ENCODE measurements at places on chromosomes 4 and X. TPM values are rescaled to one million over a fixed set of nuclear protein-coding genes. Genes with fewer than 3 reads are reported as not detected.

- H3K4me3 ChIP-seq, result no peak overlapping the region
- no peak for DNase-seq
- H3K36me3 ChIP-seq, result no peaks in the 10 kb centered on the region
Measured at GRCh38 chrX:108309144-108309543, 129.1 kb downstream of the COL4A6 start.

GRCh38 chr4:113335746-113336145 lies 286.3 kb downstream of the ANK2 start:
- no peak for DNase-seq
- H3K36me3 ChIP-seq, result no peaks in the 10 kb centered on the region
- H3K27me3 ChIP-seq, result peaks cover 2% of the 10 kb centered on the region
- H3K4me1 ChIP-seq, result no peaks in the 10 kb centered on the region
- H3K4me3 ChIP-seq, result no peak overlapping the region

PPEF2 gene
- total RNA-seq, result 0.23 TPM

DNA sequence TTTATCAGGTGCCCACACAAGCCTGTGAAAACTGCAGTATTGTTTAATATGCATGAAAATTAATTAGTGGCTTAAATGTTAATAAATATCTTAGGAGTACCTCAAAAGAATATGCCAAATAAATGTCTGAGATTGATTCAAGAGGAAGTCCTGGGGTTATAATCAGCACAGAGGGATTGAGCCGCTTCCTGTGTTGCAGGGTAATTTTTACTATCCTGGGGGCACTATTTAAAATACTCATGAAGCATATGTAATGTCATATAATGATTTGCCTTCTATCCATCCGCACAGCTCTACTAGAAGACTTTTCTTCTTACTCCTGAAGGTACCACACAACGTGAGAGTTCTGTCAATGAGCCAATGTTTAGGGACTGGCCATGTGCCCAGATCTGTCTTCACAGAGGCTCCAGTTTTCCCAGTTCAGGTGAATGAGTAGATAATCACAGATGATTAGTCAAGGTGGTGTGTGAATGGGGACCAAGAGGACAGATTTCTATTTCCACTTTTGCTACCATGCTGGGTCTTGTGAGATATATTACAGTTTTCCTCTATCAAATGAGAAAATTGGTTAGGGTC lies 233.3 kb downstream of the USP46 start:
- no peaks in the 10 kb centered on the region for H3K36me3 ChIP-seq
- no peak overlapping the region for H3K4me3 ChIP-seq
- no peak for DNase-seq
- H3K27ac ChIP-seq, result no peak overlapping the region

- H3K36me3 ChIP-seq, result no peaks in the 10 kb centered on the region
- no peaks in the 10 kb centered on the region for H3K27me3 ChIP-seq
Measured at GRCh38 chrX:68676335-68676734, 28.9 kb downstream of the STARD8 start.

GRCh38 chrX:132748909-132749308 lies 209.5 kb downstream of the HS6ST2 start:
- H3K27me3 ChIP-seq, result no peaks in the 10 kb centered on the region
- H3K36me3 ChIP-seq, result no peaks in the 10 kb centered on the region
- H3K27ac ChIP-seq, result no peak overlapping the region
- H3K4me3 ChIP-seq, result no peak overlapping the region
- H3K4me1 ChIP-seq, result peaks cover 11% of the 10 kb centered on the region
- no peak for DNase-seq

SERTM2 gene
- total RNA-seq, result not detected

DNA sequence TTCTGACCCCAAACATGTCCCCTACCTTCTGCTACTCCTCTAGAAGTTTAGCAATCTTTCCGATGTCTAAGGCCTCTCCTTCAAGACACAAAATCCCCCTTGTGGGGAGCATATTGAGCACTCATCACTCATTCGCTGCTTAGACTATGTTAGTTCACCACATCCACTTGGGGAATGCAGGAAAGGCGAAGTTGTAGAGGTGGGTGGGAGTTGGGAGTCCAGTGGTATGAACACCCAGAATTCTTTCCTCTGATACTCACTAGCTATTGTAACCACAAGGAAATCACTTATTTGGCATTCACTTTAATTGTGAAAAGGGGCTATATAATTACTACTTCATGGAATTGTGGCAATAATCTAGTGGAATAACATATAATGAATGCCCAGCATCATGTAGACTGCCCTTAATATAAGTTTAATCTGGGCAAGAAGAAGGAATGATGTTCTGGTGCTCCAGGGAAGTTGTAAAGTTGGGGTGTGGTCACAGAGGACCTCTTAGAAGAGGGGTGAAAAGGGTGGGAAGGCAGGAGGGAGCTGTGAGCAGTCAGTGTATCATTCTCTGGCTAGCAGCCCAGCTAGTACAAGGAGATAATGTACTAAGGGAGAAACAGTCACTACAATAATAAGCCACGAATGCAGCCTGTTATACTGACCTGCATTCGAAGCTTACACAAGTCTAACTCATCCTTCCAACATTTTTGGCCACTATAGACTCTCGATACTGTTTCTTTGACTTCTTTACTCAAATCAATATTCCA lies 468.2 kb upstream of the DIPK2B start:
- no peaks in the 10 kb centered on the region for H3K4me1 ChIP-seq
- no peak overlapping the region for H3K27ac ChIP-seq
- no peaks in the 10 kb centered on the region for H3K27me3 ChIP-seq
- H3K4me3 ChIP-seq, result no peak overlapping the region
- no peaks in the 10 kb centered on the region for H3K36me3 ChIP-seq

DNA sequence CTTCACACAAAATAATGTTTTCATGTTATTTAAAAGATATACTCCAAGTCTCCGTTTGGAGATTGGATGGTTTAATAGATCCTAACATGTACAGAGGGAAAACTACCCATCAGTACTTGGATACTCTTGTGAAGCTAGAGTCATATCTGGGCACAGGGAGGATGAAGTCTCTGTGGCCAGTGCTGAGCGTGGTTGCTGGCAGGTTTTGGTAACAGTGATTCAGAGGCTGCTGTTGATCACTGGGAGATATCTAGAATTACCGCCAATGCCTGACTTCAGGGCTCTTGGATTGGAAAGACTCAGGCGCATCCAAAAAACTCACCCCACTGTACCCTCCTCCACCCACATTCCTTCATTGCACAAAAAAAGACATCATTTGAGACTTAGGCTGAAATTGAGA lies 107.2 kb upstream of the PGRMC2 start:
- no peak for DNase-seq
- H3K4me1 ChIP-seq, result no peaks in the 10 kb centered on the region
- no peak overlapping the region for H3K27ac ChIP-seq
- H3K36me3 ChIP-seq, result no peaks in the 10 kb centered on the region

TLR2 gene
- total RNA-seq, result 0.47 TPM

DNA sequence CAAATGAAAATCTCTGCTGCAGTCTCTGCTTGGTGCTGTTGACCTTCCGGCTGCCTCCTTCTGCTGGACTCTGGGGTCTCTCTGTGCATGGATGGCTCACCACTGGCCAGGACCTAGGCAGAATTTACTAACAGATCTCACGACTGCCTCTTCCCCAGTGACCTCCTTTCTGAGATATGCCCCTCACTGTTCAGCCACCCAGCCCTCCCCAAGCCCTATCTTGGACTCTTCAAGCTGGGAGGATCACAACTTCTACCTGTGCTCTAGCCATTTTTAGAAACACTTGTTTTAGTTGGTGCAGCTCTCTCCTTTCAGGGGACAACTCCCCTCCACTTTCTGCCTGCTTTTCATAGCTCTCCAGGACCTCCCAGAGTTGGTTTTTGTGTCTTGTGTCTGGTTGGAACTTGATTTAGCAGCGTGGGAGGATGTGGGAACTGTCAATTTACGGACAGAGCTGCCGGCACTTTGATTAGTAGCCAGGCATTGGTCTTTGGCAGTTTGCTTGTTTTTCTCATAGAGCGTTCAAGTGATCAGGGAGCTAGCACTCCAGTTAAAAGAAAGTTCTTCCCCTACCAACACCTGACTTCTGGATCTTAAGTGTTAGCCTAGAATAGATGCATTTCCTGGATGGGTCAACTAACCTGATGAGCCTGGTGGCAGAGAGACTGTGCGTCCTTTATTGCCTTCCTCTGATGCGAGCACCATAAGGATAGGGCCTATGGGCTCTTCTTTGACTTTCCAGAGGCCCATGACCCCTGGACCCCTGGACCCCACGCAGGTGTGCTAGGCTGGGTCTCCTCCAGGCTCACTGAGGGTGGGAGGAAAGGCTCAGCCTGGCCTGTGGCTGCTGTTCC lies 6.5 kb downstream of the RGS12 start:
- H3K27ac ChIP-seq, result no peak overlapping the region
- H3K36me3 ChIP-seq, result no peaks in the 10 kb centered on the region
- peaks cover 26% of the 10 kb centered on the region for H3K4me1 ChIP-seq
- peaks cover 53% of the 10 kb centered on the region for H3K27me3 ChIP-seq
- no peak overlapping the region for H3K4me3 ChIP-seq

TREX2 gene
- 1.1 TPM for total RNA-seq

C4orf51 gene
- not detected for total RNA-seq

DNA sequence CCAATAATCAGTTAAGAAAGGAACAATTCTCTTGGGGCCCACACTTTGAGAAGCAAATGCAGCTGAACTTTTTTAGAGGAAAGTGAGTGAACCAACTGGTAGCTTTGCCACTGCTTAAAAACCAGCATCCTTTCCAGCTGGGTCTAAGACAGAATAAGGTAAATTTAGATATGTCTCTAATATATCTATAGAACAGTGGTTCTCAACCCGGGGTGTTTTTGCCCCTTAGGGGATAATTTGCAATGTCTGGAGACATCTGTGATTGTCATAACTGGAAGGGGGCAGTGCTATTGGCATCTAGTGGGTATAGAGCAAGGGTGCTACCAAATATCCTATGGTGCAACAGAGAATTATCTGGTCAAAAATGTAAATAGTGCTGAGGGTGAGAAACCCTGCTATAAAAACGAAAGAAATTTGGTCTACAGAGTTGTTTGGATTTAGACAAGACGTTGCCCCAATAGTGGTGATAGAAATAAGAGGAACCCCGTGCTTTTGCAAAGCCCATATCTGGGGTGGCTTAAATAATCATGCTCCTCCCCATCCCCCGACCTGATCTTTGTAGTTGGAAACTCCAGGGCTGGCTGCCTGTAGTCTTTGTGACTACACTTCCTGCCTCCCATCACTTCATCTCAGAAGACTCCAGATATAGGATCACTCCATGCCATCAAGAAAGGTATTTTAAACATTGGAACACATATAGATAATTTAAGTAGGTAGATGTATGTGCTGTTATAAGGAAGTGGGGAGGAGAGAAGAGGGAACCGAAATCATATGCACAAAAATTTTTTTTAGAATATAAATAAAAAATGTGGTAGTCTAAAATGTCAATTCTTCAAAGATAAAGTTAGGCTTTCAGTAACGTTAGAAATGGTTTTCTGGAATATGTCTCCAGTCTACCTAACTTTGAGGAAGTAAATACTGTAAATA lies at the start of gene TLR7:
TLR7 (plus strand) TSS at position 622 of the 927 bp plus-strand sequence. CDS start 507 bp downstream, outside the sequence.
- peaks cover 3% of the 10 kb centered on the region for H3K27me3 ChIP-seq
- DNase-seq, result no peak
- H3K4me1 ChIP-seq, result peaks cover 13% of the 10 kb centered on the region
- peak within 1 kb of the TSS; percentile 45 for H3K4me3 ChIP-seq
- peaks cover 3% of the 10 kb centered on the region for H3K36me3 ChIP-seq
- H3K27ac ChIP-seq, result peak within 1 kb of the TSS; percentile 77

IQCM gene
- not detected for total RNA-seq

DNA sequence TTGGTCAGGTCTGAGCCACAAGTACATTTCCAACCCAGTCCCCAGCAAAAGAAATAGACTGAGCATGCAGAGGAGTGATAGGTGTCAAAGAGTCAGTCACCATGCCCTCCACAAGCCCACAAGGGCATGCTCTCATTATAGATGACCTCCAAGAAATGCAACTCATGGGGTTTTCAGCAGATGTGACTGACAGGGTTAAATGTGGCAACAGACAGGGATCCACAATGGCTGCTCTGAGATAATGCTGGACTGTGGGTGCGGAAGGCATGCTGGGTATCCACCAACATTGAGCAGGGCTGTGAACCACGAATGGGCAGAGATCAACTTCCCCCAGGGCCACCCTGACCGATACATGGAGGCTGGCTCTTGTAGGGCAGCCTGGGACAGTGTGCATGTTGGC lies 115.8 kb downstream of the BCOR start:
- H3K27me3 ChIP-seq, result no peaks in the 10 kb centered on the region
- no peak overlapping the region for H3K4me3 ChIP-seq
- H3K27ac ChIP-seq, result no peak overlapping the region
- DNase-seq, result no peak
- H3K4me1 ChIP-seq, result peaks cover 12% of the 10 kb centered on the region

- H3K36me3 ChIP-seq, result no peaks in the 10 kb centered on the region
- H3K27ac ChIP-seq, result no peak overlapping the region
- no peak overlapping the region for H3K4me3 ChIP-seq
- peaks cover 2% of the 10 kb centered on the region for H3K27me3 ChIP-seq
- DNase-seq, result no peak
Measured at GRCh38 chr4:177163532-177163931, 146.1 kb upstream of the NEIL3 start.

- no peaks in the 10 kb centered on the region for H3K4me1 ChIP-seq
- no peak overlapping the region for H3K4me3 ChIP-seq
- peaks cover 41% of the 10 kb centered on the region for H3K36me3 ChIP-seq
- no peak overlapping the region for H3K27ac ChIP-seq
- no peaks in the 10 kb centered on the region for H3K27me3 ChIP-seq
Measured at GRCh38 chr4:108637856-108638255, 12.5 kb upstream of the OSTC start.

GRCh38 chr4:69811166-69811565 lies 48.8 kb downstream of the SULT1E1 start:
- no peaks in the 10 kb centered on the region for H3K4me1 ChIP-seq
- H3K36me3 ChIP-seq, result no peaks in the 10 kb centered on the region
- no peak overlapping the region for H3K4me3 ChIP-seq
- H3K27ac ChIP-seq, result no peak overlapping the region
- no peaks in the 10 kb centered on the region for H3K27me3 ChIP-seq
- DNase-seq, result no peak

DNA sequence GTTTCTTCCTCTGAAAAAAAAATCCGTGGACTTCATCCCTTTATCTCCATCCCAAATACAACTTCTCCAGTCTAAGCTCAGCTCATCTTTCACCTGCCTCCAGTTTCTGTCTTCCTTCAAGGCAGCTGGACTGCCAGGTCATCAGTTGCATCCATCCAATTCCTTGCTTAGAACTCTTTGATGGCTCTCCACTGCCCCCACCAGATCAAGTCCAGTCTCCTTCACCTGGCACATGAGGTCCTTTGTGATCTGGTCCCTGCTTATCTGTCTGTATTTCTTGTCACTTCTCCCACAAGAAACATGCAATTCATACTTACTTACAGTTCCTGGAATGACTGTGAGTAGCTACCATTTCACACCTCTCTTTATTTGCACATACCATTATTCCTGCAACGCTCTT lies 33.8 kb downstream of the OTUD6A start:
- H3K4me1 ChIP-seq, result no peaks in the 10 kb centered on the region
- no peaks in the 10 kb centered on the region for H3K36me3 ChIP-seq
- no peak overlapping the region for H3K4me3 ChIP-seq
- no peak for DNase-seq
- no peak overlapping the region for H3K27ac ChIP-seq
- peaks cover 3% of the 10 kb centered on the region for H3K27me3 ChIP-seq

DNA sequence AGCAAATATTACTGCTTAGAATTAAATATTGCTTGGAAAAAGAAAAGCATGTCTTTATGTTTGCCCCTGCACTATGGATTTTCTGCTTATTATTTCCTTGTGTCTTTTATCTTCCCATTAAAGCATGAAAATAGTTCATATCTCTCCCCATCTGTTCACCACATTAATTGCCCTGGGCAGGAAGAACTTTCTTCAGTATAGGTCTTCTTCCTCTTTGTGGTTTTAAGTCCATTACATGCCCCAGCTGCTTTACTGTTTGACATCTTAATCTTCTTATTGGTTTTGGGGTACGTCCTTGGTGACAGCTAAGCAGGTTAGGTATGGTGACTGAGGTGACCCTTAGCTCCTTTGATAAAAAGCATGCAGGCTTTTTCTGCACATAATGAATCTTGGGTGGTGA lies 157.3 kb downstream of the AASDH start:
- peaks cover 3% of the 10 kb centered on the region for H3K27me3 ChIP-seq
- H3K4me3 ChIP-seq, result no peak overlapping the region
- no peak overlapping the region for H3K27ac ChIP-seq
- no peaks in the 10 kb centered on the region for H3K36me3 ChIP-seq
- H3K4me1 ChIP-seq, result no peaks in the 10 kb centered on the region

Measured in activated CD4-positive, alpha-beta T cell treated with anti-CD3 and anti-CD28 coated beads, Interleukin-2, amount 10 ng/mL, durations not matched to agents 24 days and 14 days (primary cell).